Activated T-cell treated with anti-CD3 and anti-CD28 coated beads, Interleukin-2, amount 50 U/mL, for 72 hours (primary cell): ENCODE measurements at places on chromosomes 12 and 14. TPM values are rescaled to one million over a fixed set of nuclear protein-coding genes. Genes with fewer than 3 reads are reported as not detected.
A peak's percentile ranks its signal among the peaks of the same experiment; 100 is the strongest.

- H3K4me3 ChIP-seq, result no peak overlapping the region
- no peaks in the 10 kb centered on the region for H3K27me3 ChIP-seq
- H3K4me1 ChIP-seq, result peaks cover 22% of the 10 kb centered on the region
- no peak overlapping the region for H3K27ac ChIP-seq
- no peak for DNase-seq
Measured at GRCh38 chr12:40015345-40015744, 90.5 kb downstream of the SLC2A13 start.

DNA sequence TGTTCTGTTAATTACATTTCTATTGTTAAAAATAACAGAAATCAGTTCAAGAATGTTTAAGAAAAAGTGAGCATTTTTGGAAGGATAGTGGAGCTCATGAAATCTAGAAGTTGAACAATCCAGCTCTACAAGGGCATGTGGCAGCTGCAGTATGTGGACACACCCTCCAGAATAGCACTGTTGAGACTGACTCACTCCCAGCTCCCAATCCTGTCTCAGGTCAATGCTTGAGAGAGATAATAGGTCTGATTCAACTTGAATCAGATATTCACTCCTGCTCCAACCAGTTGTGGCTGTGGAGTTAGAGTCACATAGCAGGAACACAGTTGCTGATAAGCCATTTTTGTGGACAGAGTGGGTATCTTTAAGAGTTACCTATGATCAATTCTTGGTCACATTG lies 113.0 kb upstream of the NTF3 start:
- H3K27me3 ChIP-seq, result no peaks in the 10 kb centered on the region
- H3K27ac ChIP-seq, result no peak overlapping the region
- H3K4me1 ChIP-seq, result no peaks in the 10 kb centered on the region
- no peak overlapping the region for H3K4me3 ChIP-seq

GRCh38 chr12:112122823-112123690 lies 2.3 kb upstream of the TRAFD1 start:
- H3K4me1 ChIP-seq, result peaks cover 23% of the 10 kb centered on the region
- H3K27ac ChIP-seq, result no peak overlapping the region
- no peak overlapping the region for H3K4me3 ChIP-seq

- no peak for DNase-seq
- no peaks in the 10 kb centered on the region for H3K27me3 ChIP-seq
- H3K36me3 ChIP-seq, result peaks cover 13% of the 10 kb centered on the region
- peak overlapping the region; percentile 86 for H3K4me3 ChIP-seq
- H3K4me1 ChIP-seq, result peaks cover 76% of the 10 kb centered on the region
Measured at GRCh38 chr14:24311837-24312615, 724 bp downstream of the LTB4R start.

DNA sequence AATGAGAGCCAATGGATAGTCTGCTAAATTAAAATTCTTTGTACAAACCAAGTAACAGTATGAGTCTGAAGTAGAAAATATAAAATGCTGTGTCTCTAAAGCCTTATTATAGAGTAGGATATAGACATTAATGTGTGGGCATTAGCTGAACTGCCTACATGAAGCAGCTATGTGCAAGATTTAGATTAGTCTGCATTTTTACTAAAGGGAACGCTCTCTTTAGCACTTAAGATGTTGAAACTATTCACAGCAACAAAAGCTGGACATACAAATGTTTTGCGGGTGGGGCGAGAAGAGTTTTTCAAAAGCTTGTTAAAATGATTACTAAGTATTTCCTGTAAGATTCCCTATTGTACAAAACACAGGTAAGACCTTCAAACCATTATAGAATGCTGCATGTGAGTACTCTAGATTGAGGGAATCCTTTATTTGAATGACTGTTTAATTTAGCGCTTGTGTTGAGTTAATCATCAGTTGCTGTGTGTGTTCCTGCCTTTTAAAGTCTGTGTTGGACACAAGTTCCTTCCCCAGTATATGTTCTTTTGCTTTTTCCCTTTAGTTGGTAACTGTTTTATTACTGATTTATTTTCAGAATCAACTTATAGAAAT lies 87.1 kb downstream of the RAD52 start:
- H3K4me1 ChIP-seq, result no peaks in the 10 kb centered on the region
- no peaks in the 10 kb centered on the region for H3K27me3 ChIP-seq
- no peak overlapping the region for H3K4me3 ChIP-seq
- peak overlapping the region; percentile 63 for H3K27ac ChIP-seq
- H3K36me3 ChIP-seq, result peaks cover 32% of the 10 kb centered on the region

GRCh38 chr14:52338051-52338681 lies 24.1 kb downstream of the PTGER2 start:
- no peaks in the 10 kb centered on the region for H3K36me3 ChIP-seq
- H3K27me3 ChIP-seq, result peaks cover 6% of the 10 kb centered on the region
- H3K4me3 ChIP-seq, result no peak overlapping the region
- H3K4me1 ChIP-seq, result peaks cover 24% of the 10 kb centered on the region
- H3K27ac ChIP-seq, result no peak overlapping the region
- no peak for DNase-seq

DNA sequence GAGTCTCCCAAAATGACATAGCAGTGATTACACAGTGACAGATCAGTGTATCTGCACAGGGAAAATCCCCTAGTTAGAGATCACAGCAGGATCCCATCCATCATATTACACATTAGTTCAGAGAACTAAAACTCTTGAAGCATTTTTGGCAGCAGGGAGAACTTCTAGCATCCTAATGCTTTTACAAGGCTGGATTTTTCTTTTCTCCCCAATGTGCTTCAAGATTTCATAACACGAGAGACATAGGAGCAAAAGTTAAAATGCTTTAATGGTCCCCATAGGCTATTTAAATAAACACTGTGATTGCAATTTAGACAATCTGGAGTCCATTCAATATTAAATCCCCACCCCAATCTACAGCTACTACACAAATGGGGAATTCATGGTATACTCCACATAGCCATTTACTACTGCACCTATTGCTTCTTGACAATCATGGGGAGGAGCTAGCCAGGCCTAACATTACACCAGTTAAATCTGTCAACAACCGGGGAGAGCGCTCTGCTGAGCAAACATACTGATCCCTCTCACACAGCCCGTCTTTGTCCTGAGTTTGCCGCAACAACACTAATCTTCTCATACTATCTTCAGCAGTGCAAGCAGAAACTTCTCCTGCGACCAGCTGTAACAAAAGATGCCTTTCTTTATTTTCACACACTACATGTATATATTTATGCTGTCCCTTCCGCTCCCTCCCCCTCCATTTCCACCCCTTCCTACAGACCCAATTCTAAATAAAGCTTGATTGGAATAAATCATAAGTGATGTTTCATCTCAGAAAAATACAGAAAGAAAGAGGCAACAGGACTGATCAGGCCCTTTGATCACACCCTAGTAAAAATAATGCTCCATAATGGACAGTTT lies 120.3 kb upstream of the SOX5 start:
- no peak overlapping the region for H3K4me3 ChIP-seq
- no peak for DNase-seq
- no peaks in the 10 kb centered on the region for H3K4me1 ChIP-seq
- no peak overlapping the region for H3K27ac ChIP-seq
- H3K27me3 ChIP-seq, result no peaks in the 10 kb centered on the region
- H3K36me3 ChIP-seq, result no peaks in the 10 kb centered on the region

DNA sequence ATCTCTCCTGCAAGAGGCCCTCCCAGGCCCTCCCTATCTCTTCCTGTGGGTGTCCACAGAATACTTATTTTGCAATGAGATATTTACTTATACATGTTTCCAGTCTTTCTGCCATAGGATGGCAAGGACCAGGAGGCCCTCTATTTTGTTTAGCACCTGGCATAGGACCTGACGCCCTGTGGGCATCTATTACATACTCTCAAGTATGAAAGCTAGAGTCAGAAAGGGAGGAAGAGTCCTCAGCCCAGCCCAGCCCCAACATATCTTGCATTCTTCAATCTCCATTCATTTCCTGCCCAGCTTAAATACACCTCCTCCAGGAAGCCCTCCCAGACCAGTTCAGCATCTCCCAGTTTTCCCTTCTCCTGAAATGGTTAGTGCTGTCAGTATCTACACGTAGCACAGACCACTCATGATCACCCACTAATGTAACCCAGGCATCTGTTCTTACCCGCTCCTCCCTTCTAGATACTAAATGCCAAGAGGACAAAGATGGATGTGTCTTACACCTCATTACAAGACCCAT lies 7.4 kb downstream of the FOXN4 start:
- H3K27ac ChIP-seq, result no peak overlapping the region
- no peaks in the 10 kb centered on the region for H3K4me1 ChIP-seq
- H3K4me3 ChIP-seq, result no peak overlapping the region
- no peak for DNase-seq
- H3K27me3 ChIP-seq, result peaks cover 30% of the 10 kb centered on the region

DNA sequence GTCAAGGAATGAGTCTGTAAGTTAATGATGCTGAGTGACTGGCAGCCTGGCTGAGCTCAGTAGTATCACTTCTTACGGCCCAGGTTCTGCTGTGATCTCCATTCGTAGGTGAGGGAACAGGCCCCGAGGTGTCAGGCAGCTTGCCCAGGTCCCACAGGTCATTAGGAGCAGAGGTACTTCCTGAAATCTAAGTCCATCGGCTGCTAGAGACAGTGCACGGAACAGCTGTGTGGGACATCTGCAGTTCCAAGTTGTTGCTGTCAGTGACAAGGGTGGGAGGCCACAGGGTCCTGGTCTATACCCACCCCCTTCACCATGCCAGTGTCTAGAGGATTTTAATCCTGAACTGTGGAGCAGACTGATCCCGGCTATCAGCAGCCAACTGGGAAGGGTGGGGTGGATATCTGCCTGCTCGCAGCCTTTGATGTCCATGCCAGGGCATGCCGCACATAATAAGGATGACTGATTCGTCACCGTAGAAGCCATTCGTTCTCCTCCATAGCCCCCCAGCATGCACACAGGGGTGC lies 82.3 kb upstream of the RIN3 start:
- peaks cover under 1% of the 10 kb centered on the region for H3K4me1 ChIP-seq
- no peak for DNase-seq
- H3K27ac ChIP-seq, result no peak overlapping the region
- peaks cover 5% of the 10 kb centered on the region for H3K27me3 ChIP-seq

DNA sequence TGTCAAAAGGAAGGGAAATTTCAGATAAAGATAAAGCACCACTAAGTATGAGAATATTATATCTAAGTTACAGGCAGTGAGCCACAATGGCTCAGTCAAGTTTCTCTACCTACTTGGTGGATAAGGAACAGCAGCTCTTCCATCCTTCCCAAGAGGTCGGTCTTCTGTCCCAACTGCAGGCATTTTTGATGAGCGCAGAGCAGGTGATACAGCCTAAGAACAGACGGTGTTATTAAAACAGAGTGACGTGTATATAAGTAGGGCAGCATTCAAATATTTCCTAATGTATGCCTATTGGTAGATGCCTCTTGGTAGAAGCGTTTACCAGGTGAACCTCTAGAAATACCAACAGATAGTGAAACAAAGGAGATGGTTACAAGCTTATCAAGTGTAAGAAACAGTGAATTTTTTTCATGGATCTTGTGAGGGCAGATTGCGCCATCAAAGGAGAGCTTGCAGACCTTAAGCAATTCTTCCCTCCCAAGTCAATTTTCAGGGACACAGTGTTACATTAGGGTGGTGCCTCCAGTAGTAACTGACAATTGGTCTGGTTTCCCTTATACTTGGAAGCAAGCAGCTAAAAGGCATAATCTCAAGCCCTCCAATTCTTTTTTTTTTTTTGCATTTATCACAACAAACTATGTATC lies 274.5 kb downstream of the MED13L start:
- no peaks in the 10 kb centered on the region for H3K27me3 ChIP-seq
- no peak for DNase-seq
- no peak overlapping the region for H3K4me3 ChIP-seq
- H3K4me1 ChIP-seq, result peaks cover 8% of the 10 kb centered on the region
- peak overlapping the region; percentile 63 for H3K27ac ChIP-seq

The WNT1 gene
- total RNA-seq, result 0.42 TPM

The RPS26 gene
- 23.0 TPM for total RNA-seq

The MYO1A gene
- total RNA-seq, result 13.4 TPM

The PCNX4 gene
- 45.4 TPM for total RNA-seq

The DACT1 gene
- 11.3 TPM for total RNA-seq
